ENCODE measurements at places on chromosomes 1 and 21. TPM values are rescaled to one million over a fixed set of nuclear protein-coding genes. Genes with fewer than 3 reads are reported as not detected.

IL10RB gene
- 14.3 TPM for total RNA-seq

GPR37L1 gene
- total RNA-seq, result 1.6 TPM

LCE2A gene
- not detected for total RNA-seq

LAX1 gene
- not detected for total RNA-seq

SH3D21 gene
- 6.8 TPM for total RNA-seq

PTGER3 gene
- total RNA-seq, result 0.43 TPM

S100A7 gene
- not detected for total RNA-seq

S100A1 gene
- total RNA-seq, result 24.0 TPM

PRDM16 gene
- 4.7 TPM for total RNA-seq

PFKFB2 gene
- 13.9 TPM for total RNA-seq

RABGAP1L gene
- 53.1 TPM for total RNA-seq

CDC42BPA gene
- total RNA-seq, result 109 TPM

DNA sequence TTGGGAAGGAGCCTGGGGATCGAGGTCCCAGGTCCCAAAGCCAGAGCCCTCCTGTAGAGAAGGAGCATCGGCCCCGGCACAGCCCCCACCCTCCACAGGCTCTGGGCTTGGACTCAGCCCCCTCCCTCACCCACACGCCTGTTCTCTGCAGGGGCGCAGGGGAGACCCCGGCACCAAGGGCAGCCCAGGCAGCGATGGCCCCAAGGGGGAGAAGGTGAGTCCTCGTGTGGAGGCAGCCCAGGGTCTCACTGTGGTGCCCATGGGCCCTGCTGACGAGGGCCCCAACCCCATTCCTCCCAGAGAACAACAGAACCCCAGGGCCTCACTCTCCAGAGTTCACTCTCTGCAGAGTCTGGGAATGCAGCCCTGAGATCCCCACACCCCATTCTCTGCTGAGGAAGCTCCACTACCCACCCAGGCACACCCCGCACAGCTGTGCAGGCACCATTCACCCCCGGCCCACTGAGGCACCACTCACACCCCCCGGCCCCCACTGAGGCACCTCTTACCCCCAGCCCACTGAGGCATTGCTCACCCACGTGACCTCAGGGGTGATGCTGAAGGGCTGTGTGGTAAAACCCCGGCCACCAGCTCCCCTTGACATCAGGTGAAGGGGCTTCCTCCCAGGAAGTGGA is 21.8 kb downstream of the COL6A2 start:
- peak; percentile 6 for DNase-seq

DNA sequence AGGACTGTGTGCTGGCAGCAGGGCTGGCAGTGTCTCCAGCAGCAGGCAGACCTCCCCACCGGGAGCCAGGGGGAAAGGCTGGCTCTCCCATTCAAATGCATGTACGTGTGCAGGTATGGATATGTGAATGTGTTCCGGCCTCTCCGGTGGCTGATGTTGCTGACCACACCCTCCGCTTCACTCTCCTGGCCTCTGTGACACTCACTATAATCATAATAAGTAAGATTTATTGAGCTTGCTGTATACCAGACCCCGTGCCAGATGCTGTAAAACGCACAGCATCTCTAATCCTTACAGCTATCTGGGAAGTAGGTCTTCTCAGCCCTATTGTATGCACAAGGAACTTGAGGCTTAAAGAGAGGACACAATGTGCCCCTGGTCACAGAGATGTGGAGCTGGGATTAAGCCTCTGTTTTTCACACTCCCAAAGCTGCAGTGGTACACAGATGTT is 20.5 kb upstream of the ARTN start:
- no peak for DNase-seq

- no peak for DNase-seq
Measured at GRCh38 chr1:164787834-164788231, 228.8 kb downstream of the PBX1 start.

- no peak for DNase-seq
Measured at GRCh38 chr1:204854286-204854685, 16.4 kb upstream of the NFASC start.

DNA sequence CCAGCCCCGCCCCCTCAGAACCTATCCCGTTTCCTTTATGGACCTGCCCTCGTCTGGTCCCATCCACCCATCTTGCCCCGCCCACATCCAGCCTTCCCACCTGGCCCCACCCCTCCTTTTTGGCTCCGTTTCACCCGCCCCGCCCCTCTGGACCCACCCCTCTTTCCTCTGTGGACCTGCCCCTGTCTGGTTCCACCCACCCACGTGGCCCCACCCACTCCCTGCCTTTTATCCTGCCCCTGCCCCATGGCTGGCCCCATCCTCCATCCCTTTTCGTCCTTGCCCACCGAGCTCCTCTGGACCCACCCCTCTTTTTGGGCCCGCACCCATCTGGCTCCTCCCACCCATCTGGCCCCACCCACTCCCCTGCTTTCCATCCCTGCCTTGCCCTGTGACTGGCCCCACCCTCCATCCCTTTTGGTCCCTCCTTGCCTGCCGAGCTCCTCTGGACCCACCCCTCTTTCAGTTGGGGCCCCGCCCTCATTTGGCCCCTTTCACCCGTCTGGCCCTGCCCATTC is 177.3 kb downstream of the CAMTA1 start:
- DNase-seq, result peak; percentile 94

DNA sequence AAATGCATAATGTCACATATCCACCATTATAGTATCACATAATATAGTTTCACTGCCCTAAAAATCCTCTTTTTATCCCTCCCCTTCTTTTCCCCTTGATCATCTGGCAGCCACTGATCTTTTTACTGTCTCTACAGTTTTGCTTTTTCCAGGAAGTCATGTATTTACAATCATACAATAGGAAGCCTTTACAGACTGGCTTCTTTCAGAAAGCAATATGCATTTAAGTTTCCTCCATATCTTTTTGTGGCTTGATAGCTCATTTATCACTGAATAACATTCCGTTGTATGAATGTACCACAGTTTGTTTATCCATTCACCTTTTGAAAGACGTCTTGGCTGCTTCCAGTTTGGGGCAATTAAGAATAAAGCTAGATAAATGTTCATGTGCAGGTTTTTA is 14.3 kb upstream of the WDTC1 start:
- no peak for DNase-seq

DNA sequence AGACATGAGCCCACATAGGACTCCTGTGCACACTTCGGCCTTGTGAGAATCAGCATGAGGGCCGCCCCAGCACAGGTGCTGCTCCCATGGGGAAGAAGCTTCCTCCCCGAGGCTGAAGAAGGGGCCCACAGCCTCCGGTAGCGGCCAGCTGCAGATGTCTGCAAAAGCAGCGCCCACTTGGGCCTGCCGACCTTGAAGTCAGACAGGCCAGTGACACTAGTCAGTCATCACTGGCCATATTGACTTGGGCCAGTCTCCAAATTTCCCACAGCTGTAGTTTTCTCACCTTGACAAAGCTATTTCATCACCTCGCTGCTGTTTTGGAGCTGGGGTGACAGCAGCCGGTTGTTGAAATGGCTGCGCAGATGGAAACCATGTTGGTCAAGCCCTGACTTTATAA is 83.0 kb downstream of the RIPK4 start:
- no peak for DNase-seq

DNA sequence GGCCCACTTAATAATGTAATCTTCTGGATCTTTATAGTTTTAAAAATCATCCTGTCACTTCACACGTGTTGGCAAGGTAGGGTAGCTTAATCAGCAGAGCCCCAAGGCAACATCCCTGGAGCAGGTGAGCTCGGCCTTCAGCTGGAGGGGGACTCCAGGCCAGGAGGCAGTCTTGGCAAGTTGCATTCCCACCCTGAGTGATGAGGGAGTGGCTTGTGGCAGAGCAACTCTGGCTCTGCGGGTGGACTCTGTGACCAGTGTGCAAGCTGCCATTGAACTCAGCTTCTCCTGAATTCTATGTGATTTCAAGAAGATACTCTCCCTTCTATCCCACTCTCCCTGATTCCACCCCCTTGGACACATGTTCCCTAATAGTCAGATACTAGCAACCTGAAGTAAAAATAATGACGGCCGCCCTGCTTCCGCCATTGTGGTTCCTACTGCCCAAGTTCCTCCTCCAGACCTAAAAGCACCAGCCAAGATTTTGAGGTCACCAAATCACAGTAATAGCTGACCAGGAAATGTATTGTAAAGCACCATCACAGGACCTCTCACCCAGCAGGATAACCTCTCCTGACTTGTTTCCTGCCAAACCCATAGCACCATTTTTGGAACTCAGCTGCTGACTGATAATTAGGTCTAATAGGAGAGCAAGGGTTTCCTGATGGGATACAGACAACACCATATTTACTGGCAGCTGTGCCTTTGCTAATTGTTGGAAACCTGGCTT is 11.5 kb upstream of the LYST start:
- DNase-seq, result no peak

DNA sequence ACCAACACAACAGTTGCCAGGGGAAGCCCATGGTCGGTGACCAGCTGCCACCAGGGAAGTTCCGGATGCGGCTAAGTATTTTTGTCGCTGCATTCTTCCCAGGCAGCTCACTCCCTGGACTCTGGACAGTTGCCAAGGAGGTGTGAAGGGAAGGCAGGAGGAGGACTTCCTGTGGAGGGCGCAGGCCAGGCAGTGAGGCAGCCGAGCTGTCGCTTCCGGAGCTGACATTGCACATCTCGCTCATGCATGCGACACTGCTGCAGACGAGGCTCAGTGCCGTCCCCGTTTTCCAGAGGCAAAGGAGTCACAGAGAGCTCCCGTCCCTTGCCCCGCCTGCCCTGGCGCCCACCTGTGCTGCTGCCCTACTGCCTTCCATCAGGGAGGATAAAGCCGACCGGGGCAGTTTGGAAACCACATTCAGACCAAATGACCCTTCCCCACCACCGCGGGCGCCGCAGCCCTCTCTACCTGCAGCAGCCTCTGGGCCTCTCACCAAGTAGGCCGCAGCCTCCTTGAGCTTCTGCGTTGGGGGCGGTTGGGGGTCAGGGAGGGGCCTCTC is 81.4 kb downstream of the NENF start:
- peak; percentile 39 for DNase-seq

- DNase-seq, result no peak
Measured at GRCh38 chr1:212062832-212063438, 27.4 kb downstream of the DTL start.

DNA sequence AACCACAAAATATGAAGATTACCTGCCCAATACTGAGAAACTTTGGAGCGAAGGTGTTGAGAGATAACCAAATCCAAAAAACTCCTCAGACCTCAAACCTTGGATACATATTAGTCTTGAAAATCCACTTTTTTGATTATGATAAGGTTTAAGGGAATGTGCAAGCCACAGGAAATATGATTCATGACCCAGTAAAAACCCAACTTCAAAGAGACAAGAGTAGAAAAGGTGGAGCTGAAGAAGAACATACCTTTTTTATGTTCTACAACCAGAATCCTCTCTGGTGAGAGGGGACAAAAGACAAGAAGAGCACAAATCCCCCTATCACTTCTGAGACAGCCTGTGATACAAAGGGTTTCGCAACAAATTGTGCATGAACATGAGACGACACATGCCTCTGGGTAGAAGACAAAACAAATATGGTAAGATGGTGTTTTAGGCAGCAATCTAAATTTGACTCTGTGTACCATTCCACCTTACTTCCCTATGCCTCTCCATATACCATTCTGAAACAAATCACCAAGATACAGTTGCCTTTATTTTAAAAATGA is 37.3 kb downstream of the COL24A1 start:
- DNase-seq, result no peak

- DNase-seq, result no peak
Measured at GRCh38 chr1:147753081-147753480, 7.3 kb downstream of the GJA5 start.

- DNase-seq, result no peak
Measured at GRCh38 chr1:6967431-6968111, 182.3 kb downstream of the CAMTA1 start.

- no peak for DNase-seq
Measured at GRCh38 chr1:61213245-61214011, 131.1 kb downstream of the NFIA start.

GRCh38 chr1:1752190-1752589 is 26.1 kb downstream of the NADK start:
- no peak for DNase-seq

DNA sequence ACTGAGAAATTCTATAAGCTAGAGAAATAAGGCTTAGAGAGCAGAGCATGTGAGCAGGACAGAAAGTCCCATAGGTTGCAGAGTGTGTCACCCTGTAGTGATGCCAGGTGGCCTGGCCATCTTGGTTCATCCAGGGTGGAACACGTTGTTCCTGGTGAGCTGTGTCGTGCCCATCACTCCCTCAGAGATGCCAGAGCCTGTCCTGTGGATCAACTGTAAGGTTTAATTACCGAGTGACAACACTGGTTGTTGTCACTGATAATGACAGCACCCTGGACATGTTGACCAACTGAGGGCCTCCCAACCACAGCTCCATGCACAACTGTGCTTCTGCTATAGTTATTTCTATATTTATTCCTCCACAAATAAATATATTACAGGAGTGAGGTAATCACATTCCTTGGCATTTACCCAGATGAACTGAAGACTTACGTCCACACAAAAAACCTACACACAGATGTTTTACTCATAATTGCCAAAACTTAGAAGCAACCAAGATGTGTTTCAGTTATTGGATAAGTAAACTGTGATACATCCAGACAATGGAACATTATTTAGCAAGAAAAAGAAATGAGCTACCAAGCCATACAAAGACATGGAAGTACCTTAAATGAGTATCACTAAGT is 6.2 kb downstream of the C1orf198 start:
- DNase-seq, result no peak

DNA sequence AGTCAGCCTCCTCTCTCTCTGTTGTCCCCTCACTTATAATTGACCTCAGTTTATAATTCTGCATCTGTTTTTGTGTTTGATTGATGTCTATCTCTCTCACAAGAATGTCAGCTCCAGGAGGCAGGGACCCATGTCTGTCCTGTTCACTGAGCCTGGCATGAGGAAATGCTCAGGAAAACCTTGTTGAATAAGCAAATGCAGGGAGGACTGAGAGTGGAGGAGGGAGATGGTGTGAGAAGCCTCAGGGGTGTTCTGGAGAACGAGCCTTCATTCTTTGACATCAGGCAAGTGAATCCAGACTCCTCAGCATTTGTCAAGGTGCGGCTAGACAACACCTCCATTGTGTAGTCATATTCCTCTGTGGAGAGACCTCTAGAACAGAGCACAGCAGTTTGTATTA is 45.5 kb downstream of the MAN1C1 start:
- no peak for DNase-seq

DNA sequence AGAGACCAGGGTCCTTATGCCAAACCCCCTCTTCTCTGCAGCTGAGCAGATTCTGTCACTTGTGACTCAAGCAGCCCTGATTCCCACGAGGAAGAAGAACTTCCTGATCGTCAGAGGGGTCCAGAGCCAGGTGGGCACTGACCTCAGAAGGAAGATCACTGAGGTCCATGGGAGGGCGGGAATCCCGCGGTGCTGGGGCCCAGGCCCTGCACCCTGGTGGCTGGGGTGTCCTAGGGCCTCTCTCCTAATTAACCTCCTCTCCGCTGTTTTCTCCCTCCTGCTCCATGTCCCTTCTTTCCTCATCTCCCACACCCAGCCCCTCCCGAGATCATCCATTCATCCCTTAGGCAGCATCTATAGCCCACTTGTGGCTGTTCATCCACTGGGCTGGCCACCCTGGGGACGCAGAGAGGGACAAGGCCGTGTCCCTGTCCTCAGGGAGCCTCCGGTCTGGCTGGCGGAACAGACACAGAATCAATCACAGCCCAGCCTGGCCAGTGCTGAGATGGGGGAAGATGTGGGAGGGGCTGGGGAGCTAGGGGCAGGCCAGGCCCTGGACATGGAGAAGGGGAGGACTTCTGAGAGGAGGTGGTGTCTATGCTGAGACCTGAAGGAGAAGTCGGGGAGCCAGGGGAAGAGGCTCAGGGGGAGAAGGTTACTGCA is 638.3 kb downstream of the MATN1 start:
- DNase-seq, result no peak
